ENCODE measurements at places on chromosomes 1 and 21. TPM values are rescaled to one million over a fixed set of nuclear protein-coding genes. Genes with fewer than 3 reads are reported as not detected.

GRCh38 chr1:182622901-182623528 lies 18.8 kb upstream of the RGS16 start:
- no peak overlapping the region for H3K27ac ChIP-seq
- H3K27me3 ChIP-seq: no peaks in the 10 kb centered on the region
- no peak for DNase-seq
- no peak overlapping the region for H3K4me3 ChIP-seq
- H3K36me3 ChIP-seq: no peaks in the 10 kb centered on the region

GRCh38 chr1:38608202-38608864 lies 251.2 kb downstream of the RRAGC start:
- peaks cover 76% of the 10 kb centered on the region for H3K27me3 ChIP-seq
- peak; percentile 42 for DNase-seq
- no peaks in the 10 kb centered on the region for H3K36me3 ChIP-seq

DNA sequence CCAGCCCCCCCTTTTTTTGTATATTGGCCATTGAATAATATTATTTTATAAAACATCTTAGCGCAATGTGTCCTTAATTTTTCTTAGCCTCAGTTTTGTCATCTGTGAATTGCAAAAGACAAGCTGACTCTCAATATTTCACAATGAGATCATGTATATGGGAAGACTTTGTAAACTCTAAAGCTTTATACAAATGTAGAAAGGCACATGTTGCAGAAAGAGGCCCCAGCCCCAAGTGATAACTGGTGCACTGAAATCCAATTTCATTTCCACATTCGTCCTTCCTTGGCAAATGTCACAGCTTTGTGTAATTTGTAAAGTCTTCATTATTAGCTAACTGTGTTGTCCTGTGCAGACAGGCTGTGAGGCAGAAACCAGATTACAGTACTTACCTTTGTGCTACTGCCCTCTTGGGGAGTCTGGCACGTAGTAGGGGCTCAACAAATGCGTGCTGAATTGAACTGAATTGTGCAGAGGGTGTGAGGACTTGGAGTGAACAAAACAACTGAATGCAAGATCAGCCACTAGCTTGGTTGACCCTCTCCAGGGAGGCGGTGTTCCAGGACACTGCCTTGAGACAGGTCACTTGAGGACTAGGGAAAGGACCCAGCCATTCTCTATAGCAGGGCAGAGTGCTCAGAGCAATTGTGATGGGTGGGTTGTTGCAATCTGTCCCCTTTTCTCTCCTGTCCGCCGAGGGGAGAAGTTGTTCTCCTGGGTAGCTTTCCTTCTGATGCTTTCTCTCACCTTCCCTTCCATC lies 74.6 kb downstream of the LMO4 start:
- no peak overlapping the region for H3K4me3 ChIP-seq
- no peaks in the 10 kb centered on the region for H3K27me3 ChIP-seq
- no peak for DNase-seq
- no peak overlapping the region for H3K27ac ChIP-seq

DNA sequence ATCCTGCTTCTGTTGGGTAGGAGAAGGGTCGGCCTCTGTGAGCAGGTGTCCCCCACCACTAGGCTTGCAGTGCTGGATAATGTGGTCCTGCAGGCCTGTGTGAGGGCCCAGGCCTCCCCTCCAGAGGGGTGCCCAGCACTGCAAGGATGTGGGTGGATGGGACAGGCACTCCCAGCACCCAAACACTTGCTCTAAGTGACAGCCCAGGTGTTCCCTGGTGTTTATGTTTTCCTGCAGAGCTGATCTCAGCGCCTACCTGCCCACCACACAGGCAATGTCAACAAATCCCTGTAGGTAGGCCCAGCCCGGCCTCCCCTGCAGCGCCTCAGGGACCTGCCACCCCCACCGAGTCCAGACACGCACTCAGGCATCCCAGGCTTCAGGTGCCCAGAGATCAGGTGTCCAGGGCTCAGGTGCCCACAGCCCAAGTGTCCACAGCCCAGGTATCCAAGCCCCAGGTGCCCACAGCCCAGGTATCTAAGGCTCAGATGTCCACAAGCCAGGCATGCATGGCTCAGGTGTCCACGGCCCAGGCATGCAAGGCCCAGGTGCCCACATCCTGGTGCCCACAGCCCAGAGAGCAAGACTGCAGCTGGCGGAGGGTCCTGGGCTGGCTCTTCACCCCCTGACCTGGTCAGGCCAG lies 59.2 kb downstream of the WNT9A start:
- H3K27ac ChIP-seq: no peak overlapping the region
- H3K4me1 ChIP-seq: peaks cover 7% of the 10 kb centered on the region
- no peak for DNase-seq

GRCh38 chr1:48472638-48473037 lies 634 bp upstream of the SPATA6 start:
- peaks cover 24% of the 10 kb centered on the region for H3K36me3 ChIP-seq
- no peaks in the 10 kb centered on the region for H3K27me3 ChIP-seq
- DNase-seq: no peak
- H3K27ac ChIP-seq: peak overlapping the region; percentile 87

- no peaks in the 10 kb centered on the region for H3K27me3 ChIP-seq
- no peaks in the 10 kb centered on the region for H3K36me3 ChIP-seq
- no peaks in the 10 kb centered on the region for H3K4me1 ChIP-seq
- no peak overlapping the region for H3K4me3 ChIP-seq
- H3K27ac ChIP-seq: no peak overlapping the region
Observed at GRCh38 chr21:31132574-31133242, 94.4 kb upstream of the KRTAP19-8 start.

Gene NDC1
- 44.8 TPM for total RNA-seq

Gene CR1
- not detected for total RNA-seq

Gene PDPN
- total RNA-seq: not detected

Gene NKAIN1
- total RNA-seq: not detected

All from Calu3 (cell line).